ENCODE measurements at places on chromosomes 3 and 15. TPM values are rescaled to one million over a fixed set of nuclear protein-coding genes. Genes with fewer than 3 reads are reported as not detected.

DNA sequence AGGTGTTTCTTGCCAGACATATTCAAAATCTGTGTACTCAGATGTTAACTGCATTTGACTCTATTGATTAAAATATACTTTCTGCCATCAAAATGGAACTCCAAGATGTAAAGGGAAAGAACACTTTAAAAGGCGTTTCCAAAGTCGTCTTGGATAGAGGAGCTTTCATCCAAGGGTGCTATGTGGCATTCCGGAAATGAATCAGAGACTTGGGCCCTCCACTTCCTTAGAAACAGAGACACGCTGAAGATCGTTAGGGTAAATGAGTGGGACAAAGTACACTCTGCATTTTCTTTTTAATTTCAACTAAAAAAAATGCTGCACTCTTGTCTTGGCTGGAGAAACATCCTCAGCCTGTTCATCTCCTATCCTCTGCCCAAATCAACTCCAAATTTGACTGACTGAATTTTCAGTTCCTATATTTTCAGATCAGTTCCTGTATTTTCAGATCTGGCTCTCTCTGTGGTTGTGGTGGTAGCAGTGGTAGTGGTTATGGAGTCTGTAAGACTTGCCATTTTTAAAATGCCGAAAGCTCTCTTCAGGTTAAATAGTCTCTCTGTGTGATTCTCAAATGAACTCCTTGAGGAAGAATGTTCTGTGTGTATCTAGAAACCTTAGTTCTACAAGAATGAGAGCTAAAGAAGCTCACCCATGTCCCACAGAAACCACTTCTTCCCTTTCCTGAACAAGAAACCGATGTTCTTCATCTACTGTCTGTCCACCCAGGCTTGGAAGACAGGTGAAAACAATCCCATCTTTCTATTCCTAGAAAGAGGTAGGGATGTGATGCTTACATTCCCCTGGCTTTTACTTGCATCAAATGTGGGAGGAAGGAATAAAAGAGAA is 156.8 kb upstream of the ICE2 start:
- no peak for DNase-seq
- H3K36me3 ChIP-seq = no peaks in the 10 kb centered on the region
- no peak overlapping the region for H3K27ac ChIP-seq

DNA sequence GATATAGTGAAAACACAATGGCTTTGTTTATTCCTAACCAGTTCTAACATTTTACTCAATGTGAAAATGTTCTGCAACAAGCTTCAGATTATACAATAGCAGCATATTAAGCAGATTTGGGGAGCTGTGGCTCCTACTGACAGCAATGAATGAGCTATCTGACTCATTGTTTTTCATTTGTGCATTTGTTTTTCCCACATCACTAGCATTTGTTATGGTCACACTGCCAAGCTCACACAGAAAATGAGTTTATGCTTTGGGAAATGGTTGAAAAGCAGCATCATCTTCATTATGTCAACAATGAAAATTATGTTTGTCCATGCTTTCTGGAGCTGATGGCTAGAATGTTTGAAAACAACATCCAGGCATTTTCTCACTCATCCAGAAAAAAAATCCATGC is 53.5 kb downstream of the ZPLD1 start:
- no peaks in the 10 kb centered on the region for H3K27me3 ChIP-seq
- no peak overlapping the region for H3K27ac ChIP-seq
- H3K4me1 ChIP-seq = no peaks in the 10 kb centered on the region
- DNase-seq = peak; percentile 2
- no peaks in the 10 kb centered on the region for H3K36me3 ChIP-seq
- no peak overlapping the region for H3K4me3 ChIP-seq

Gene ALDH1A3
- 21.6 TPM for total RNA-seq

Gene MAP2K5
- 22.9 TPM for total RNA-seq

Gene STAB1
- total RNA-seq = 38.3 TPM

Gene CADM2
- total RNA-seq = 133 TPM

All from spinal cord (tissue), 10 donors.